ENCODE measurements at places on chromosomes 1 and 21. TPM values are rescaled to one million over a fixed set of nuclear protein-coding genes. Genes with fewer than 3 reads are reported as not detected.

DNA sequence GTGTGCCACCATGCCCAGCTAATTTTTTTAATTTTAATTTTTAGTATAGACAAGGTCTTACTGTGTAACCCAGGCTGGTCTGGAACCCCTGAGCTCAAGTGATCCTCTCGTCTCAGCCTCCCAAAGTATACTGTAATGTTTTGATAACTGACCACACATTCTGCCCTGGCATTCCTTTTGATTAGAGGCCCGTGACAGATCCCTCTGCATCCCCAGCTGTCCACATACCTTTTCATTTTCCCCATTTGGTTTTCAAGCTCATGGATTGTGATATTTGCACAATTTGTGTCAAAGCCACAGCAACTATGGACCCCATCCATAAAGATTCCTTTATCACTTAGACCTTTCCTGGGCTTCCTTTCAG lies 116.8 kb upstream of the ATP1A1 start:
- no peak for DNase-seq

DNA sequence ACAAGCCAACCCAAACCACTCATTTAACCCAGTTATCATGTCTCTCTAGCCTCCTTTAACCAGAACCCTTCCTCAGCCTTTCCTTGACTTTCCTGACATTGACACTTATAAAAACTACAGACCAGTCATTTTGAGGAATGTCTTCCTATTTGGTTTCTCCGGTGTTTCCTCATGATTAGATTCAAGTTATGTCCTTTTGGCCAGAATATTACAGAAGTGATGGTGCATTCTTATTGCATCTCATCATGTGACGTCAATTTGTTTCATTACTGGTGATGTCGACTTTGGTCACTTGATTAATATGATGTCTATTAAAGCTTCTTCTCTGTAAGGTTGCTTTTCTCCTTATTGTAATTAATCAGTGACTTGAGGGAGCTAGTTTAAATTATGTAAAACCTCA lies 6.1 kb upstream of the RCSD1 start:
- no peak for DNase-seq

The GBP5 gene
- polyA plus RNA-seq = 1.5 TPM

The ESPN gene
- polyA plus RNA-seq = 1.5 TPM
